ENCODE measurements at places on chromosomes 12 and 14.
A peak's percentile ranks its signal among the peaks of the same experiment; 100 is the strongest.

DNA sequence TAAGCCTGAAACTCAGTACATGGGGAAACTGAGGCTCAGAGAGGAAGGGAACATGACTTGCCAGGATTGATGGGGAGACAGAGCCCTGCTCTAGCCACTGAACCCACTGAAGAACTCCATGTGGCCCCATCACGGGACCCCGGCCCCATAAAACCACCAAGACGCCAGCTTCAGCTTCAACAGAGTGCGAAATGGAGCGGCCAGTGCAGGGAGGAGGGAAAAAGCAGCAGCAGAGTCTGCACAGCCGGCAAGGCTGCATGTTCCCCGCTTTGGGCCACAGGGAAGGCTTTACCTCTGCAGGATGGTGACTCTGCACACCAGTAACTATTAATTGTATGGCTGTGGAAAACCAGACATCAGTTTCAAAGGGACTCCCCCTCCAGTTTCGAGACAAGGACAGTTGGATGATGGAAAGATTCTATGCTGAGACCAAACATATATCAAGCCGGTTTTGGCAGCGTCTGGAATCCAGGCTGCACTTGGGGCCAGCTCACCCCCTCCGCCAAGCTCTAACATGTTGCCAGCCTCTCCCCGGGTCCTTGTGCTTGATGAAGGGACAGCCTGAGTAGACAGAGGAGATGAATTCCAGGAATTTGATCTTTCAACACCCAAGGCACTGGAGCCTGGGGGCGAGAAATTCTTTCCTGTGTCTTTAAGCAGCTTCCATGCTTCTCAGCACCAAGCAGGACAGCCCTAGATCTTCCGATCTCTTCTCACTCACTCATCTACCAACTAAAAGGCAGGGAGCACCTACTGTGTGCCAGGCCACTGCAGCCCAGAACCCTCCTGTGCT is 55.7 kb upstream of the BCL11B start:
- no peak for DNase-seq

DNA sequence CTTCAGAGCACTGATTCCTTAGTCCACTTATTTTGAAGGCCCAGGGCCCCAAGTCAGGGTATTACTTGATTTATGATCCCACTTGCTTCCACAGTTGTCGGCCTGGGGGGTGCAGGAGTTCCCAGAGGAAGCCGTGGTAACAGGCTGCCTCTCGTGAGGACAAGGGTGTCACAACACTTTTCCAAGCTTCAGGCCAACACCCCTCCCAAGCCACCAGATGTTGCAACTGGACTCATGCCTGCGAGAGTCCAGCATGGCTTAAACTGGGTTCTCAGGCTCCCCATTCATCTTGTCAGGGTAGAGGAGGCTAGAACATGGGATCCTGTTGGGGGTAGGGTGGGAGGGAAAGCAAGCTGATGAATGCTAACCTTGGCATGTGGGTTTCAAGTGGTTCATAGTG is 56.1 kb downstream of the BMP4 start:
- no peak for DNase-seq

DNA sequence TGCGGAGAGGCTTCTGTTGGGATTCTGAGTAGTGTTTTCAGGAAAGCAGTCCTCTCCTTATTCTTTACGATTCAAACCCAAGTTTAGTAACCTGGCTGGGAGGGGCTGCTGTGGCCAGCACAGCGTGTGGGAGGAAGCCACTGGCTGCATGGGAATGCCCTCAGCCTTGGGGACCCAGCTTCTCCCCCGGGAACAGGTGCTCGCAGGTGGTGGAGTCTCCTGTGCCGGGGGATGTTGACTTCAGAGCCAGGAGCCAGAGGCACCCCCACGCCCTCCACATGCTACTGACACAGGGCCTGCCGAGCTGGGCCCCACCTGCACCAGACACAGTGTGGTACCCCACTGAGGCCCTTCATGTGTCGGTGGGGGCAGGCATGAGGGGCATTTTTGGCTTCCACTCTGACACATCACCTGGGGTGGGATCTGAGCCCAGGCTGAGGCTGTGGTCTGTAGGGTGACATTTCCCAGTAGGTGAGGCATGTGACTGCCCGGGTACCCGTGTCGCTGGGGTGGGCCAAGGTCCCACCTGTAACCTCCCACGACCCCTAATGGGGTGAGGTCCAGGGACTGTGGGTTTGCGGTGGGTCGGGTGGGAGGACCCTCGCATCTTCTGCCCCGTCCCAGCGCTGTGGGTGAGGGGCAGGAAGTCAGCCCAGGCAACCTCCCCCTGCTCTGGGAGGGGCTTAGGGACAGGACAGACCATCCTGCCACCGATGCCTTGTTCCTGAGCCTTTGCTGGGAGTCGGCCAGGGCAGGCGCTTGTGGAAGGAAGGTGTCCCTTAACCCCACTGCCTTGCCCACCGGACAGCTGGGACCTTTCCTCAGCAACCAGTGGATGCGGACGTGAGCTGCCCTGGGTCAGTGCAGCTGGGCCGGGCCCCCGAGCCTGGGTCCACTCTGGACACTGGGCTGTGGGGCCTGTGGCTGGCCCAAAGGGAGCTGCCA is 26.5 kb downstream of the MTA1 start:
- no peak for DNase-seq

GRCh38 chr14:25485381-25485780 is 435.4 kb upstream of the STXBP6 start:
- DNase-seq = no peak

- no peak for DNase-seq
Measured at GRCh38 chr14:34110531-34110930, 159.7 kb upstream of the EGLN3 start.

- DNase-seq = no peak
Measured at GRCh38 chr12:54337854-54338650, 13.1 kb downstream of the COPZ1 start.

DNA sequence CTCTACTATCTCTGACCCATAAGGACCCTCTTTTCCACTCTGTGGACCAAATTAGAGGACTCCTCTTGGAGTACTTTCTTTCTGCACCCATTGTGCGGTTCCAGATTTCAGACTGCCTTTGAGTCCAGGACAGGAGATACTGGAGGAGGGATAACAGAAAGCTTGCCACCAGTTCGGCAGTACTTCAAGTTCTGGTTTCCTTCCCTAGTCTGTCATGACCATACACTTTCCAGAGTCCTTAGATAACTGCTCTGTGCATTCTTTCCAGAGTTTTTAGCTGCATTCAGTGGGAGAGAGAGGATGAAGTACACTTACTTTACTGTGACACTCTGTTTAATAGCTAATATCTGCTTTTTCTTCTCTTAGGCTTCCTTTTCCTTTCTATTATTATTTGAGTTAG is 54.8 kb upstream of the OSBPL8 start:
- no peak for DNase-seq

GRCh38 chr12:98754095-98754494 is 109.0 kb downstream of the APAF1 start:
- DNase-seq = peak; percentile 27

DNA sequence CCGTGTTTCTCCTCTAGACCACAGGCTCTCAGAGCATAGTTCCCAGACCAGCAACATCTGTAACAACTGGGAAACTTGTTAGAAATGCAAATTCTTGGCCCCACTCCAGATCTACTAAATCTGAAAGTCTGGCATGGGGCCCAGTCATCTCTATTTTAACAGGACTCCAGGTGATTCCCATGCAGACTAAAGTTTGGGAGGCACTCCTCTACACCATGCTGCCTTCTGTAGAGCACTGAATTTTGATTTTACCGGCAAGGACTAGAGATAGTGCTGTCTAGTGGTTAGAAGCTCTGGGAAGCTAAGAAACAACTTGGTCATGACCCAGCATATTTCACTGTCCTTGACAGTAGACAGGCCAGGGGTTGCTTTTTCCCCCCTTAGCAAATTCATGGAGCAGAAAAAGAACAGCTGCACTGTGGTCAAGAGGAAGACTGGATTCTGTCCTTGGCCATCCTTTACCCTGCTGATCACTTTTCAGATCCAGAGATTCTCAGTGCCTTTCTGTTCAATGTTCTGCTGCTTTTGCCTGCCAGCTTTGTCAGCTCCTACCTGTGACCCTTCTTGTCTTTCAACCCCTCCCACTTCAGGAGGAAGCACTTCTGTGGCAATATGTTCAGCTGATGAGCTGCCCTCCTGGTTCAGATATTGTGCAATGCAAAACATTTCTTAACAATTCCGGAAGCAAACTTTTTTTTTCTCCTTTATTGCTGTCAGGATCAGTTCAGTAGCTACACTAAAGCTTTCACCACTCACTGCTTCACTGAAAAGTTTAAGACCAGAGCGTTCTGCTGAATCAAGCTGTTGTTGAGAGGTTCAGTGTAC is 133.8 kb upstream of the NUDT4 start:
- no peak for DNase-seq

DNA sequence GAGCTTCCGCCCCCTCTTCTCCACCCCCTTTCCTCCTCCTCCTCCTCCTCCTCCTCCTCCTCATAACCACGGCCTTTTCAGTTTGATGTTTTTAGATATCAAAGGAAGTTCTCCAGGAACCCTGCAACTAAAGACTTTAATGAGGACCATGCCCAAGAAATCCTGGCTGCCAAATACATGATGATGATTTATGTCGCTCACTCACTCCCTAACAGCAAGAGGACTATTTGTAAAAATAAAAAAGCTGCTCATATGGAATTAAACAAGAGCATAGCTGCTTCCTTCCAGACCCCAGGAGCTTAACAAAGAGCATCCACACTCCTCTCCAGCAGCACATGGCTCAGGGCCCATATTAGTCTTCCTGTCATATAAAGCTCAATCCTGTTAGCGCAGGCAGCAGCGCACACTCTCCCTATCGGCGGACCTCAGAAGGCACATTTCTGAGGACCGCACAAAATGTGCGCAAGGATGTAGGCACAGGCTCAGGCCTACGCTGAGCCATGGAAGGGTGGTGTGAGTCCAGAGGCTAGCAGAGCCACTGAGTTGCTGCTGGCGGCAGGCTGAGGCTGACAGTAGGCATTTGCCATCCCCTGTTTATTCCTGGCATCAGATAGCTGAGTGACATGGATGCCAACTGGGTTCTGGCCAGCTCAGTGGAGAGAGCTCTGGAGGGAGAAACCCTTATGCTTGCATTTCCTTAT is 232.8 kb downstream of the MSRB3 start:
- DNase-seq = peak; percentile 68

- no peak for DNase-seq
Measured at GRCh38 chr12:93918262-93918661, 230.1 kb upstream of the PLXNC1 start.

DNA sequence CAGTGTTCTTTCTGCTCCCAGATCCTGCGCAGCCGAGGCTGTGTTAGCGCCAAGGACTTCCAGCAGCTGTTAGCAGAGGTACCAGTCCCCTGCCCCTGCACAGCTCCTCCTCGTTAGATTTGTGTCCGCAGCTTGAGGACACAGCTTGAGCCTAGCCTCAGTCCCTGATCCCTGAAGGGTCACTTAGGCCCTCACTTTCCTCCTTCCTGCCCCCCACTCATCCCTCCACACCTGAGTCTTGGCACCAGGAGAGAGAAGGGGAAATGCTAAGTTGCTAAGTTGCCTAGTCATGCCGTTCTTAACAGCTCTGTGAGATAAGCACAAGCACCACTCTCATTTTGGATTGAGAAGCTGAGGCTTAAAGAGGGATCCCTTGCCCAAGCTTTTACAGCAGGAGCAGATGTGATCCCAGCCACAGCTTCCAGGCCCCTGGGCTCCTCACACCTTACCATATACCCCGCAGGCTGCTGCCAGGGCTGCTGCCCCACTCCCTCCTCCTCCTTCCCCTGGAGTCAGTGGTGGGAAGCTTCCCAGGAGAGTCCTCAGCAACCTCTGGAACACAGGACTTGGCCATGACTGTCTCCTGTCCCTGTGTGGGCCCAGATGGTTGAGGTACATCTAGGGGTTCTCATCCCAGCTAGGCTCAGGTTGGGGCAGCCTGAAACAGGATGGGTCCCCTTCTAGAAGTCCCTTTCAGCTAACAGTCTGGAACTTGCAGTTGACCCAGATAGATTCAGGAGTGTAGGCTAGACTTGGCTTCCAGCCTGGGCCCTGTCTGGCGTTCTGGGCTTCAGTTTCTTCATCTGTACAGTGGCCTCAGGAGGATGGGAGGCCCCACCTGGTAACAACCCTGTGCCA is 975 bp downstream of the OGFOD2 start:
- no peak for DNase-seq

DNA sequence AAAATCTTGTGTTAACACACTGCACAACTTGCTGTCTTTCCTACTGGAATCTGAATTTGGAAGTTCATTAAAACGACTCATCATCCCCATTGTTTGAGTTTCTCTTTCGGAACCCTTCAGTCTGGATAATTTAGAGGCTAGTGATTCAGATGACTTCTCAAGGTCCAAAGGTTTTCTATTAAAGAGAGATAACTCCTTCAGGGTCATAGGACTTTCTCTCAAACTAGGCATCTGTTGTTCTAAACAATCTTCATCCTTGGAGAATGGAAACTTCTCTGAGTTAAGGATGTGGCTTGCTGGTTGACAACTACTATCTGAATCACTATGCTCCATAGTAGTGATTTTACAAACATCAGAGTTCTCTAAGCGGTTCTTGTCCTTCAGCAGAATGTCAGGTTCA is 4.4 kb downstream of the MLH3 start:
- DNase-seq = no peak

- no peak for DNase-seq
Measured at GRCh38 chr14:65860956-65861611, 448.6 kb downstream of the FUT8 start.

- no peak for DNase-seq
Measured at GRCh38 chr12:34397591-34398365, 375.5 kb downstream of the ALG10 start.

- no peak for DNase-seq
Measured at GRCh38 chr14:63897721-63898163, 44.9 kb downstream of the SYNE2 start.

DNA sequence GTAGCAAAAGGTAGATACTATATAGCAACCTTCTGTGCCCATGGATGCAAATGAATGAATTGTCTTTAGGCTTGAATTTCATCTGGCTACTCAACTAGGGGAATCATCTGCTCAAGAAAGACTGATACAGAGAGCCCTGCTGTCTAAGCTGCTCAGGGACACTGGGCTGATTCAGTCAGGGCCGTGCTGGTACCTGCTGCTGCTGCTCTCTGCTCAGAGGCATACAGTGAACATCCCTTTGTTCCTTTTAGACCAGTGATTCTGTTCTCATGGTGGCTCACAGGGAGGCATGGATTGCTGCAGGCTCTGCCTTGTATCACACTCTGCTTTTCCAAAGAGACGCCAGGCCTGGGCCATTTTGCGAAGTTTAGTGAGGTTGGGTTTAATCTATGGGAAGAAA is 14.1 kb downstream of the EIF2B2 start:
- DNase-seq = no peak

- DNase-seq = no peak
Measured at GRCh38 chr14:38404100-38404541, 148.2 kb upstream of the CLEC14A start.

GRCh38 chr14:37988472-37988871 is 219.2 kb upstream of the SSTR1 start:
- DNase-seq = no peak

Measured in LNCaP clone FGC (cell line).